T47D (cell line): ENCODE measurements at places on chromosomes 2 and 18.
A peak's percentile ranks its signal among the peaks of the same experiment; 100 is the strongest.

GRCh38 chr2:3557639-3558204, 411 bp downstream of the RNASEH1 start:
- DNase-seq = no peak

DNA sequence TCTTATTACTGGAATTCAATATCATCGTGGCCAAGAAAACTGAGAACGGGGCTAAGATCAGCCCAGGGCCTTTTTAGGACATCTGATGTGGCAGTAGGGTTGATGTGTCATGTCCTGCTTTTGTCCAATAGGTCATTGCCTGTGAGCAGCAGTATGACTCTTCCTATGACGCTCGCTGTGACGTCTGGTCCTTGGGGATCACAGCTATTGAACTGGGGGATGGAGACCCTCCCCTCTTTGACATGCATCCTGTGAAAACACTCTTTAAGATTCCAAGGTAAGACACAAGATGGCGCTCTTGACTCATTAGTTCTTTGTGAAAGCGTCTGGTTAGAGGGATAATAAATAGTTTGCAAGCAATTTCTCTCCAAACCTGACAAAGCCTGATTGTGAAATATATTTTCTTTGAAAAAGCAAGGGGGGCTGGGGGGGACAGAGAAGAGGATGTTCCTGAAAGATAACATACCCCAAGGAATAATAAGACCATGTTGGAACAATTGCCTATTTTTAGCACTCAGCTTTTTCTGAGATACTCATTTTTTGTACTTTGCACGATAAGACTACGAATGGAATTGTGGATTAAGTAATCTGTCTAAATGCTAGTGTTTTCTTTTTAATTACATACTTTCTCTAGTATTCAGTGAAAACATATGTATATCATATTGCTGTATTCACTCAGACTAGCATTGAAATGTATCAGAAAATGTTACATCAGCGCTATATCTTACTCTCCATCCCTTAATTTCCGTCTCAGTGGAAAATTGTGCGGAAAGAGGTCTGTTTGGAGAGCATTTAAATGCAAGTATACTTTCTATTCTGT, 58.1 kb downstream of the MYO3B start:
- DNase-seq = peak; percentile 14

DNA sequence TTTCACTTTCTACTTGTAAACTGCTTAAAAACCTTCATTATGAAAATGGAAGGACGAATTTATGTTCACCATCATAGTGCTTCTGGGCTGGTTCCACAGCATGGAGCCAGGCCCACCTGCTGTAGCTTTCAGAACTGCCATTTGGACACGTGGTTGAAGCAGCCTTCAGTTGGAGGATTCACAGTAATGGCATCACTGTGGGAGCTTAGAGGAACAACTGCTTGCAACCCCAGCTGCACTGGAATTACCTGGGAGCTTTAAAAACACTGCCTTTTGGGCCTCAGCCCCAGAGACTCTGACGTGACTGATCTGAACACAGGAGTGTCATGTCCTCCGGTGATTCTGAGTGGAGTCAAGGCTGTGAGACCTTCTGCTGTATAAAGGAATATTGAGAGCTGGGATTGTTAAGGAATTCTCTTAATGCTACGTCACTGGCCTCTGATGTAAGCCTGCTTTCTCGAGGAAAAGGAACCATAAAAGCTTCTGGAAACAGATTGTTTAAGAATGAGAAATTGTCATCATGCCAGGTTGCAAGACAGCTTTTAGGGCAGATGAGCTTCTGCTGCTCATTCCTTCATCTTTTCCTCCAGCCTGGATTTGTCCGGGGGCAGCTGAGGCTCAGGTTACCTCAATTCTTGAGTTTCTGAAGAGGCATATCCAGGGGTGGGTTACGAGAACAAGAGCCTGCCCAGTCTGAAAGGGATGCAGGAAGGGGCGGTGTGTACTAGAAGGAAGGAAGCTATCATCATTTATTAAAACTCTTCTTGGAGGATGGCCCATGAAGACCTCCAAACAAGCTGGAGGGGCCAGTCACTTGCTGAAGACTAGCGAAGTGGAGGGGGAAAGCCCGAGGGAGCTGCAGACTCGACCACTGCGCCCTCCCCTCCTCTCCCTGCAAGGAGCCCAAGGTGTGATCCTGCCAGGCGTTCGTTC, 1.3 kb upstream of the IL1R1 start:
- DNase-seq = no peak

DNA sequence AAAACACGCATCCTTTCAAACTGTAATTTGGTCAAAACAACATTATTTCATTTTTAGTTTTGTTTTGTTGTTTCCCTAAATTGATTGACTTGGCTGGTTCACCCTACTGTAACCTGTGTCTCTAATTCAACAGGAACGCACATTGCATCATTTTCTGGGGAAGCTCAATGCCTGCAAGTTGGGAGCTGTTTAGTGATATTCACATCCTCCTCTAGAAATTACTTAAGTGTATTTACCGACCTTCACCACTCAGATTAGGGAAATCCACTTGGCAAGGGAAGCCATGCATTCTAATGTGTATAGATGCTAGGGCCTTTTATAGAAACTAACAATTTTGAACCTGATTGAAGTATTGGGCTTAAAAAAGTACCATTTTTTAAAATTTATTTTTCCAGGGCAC, 7.3 kb upstream of the TPO start:
- DNase-seq = no peak

GRCh38 chr2:112583497-112584133, 794 bp upstream of the CHCHD5 start:
- no peak for DNase-seq

- no peak for DNase-seq
Measured at GRCh38 chr2:182366628-182367027, 60.2 kb downstream of the PDE1A start.

GRCh38 chr2:23523373-23524260, 138.6 kb downstream of the KLHL29 start:
- no peak for DNase-seq

- no peak for DNase-seq
Measured at GRCh38 chr2:108536133-108536780, 2.0 kb downstream of the LIMS1 start.

GRCh38 chr2:202566286-202566685, 68.5 kb upstream of the FAM117B start:
- no peak for DNase-seq

DNA sequence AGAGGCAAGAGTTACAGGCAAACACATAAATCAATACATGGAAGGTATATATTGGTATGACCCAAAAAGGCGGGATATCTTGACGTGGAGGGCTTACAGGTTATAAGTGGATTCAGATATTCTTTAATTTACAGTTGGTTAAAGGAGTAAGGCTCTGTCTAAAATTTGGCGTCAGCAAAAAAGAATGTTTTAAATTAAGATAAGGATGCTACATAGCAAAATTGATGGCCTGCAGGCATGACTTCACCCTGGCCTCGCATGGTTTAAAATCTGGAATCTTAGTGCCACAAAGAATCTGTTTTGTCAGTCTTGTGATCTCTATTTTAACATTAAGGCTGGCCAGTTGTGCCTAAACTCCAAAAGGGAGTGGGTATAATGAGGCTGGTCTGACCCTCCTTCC, 58.4 kb upstream of the REL start:
- no peak for DNase-seq

DNA sequence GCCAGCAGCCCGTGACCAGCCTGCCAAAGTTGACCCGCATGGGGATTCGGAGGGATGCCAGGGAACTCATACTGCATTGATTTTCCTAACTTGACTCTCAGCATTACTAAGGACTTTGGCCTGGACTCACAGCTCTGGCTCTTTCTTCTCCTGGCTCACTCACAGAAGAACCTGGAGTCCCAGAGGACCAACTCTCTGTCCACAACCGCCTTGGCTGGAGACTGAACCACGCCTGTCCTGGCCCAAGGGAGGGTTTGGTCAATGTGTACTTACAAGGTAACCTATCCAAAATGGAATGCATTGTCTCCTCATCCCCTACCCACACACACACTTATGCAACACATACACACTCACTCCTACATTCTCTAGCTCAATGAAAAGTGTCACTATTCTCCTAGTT, 135.6 kb upstream of the KLHL29 start:
- DNase-seq = no peak

- DNase-seq = no peak
Measured at GRCh38 chr2:213703406-213704098, 419.3 kb downstream of the SPAG16 start.

GRCh38 chr18:48376934-48377333, 32.2 kb downstream of the ZBTB7C start:
- DNase-seq = no peak

DNA sequence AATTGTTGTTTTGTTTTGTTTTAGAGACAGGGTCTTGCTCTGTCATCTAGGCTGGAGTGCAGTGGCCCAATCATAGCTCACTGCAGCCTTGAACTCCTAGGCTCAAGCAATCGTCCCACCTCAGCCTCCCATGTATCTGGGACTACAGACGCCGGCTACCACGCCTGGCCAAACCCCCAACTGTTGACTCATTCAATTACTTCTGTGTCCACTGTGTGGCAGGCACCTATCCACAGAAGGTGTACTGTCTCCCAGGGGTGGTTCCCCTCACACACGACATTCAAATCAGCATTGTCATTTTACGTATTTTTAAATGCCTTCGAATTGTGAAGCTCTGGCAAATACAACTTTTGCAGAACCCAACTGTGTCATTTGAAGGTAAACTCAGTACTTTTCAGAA, 188.0 kb upstream of the REV1 start:
- no peak for DNase-seq

DNA sequence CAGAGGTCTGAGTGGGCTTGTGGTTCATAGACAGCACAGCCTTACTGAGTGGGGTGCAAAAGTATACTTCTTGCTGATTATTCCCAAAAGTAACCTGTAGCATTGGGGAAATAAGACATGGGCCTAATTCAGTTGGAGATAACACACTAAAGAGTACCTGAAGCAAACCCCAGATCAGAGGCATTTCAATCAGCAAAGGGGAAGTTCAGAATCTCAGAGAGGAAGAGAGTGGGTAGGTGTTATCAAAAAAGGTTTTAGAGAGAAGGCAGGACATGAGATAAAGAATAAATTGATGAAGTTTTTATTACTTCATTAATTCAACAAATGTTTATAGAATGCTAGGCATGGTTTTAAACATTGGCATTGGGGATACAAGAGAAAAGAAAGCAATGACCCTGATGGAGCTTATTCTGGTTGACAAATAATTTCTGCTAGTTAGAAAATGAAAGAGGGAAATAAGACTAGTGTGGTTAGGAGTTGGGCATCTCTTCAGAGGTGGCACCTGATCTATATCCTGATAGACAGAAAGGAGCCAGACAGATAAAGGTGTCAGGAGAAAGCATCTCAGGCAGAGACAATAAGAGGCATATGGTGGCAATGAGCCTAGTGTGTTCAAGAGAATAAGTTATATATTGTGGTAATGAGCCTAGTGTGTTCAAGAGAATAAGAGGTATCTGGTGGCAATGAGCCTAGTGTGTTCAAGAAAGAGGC, 153.8 kb upstream of the SETBP1 start:
- no peak for DNase-seq

DNA sequence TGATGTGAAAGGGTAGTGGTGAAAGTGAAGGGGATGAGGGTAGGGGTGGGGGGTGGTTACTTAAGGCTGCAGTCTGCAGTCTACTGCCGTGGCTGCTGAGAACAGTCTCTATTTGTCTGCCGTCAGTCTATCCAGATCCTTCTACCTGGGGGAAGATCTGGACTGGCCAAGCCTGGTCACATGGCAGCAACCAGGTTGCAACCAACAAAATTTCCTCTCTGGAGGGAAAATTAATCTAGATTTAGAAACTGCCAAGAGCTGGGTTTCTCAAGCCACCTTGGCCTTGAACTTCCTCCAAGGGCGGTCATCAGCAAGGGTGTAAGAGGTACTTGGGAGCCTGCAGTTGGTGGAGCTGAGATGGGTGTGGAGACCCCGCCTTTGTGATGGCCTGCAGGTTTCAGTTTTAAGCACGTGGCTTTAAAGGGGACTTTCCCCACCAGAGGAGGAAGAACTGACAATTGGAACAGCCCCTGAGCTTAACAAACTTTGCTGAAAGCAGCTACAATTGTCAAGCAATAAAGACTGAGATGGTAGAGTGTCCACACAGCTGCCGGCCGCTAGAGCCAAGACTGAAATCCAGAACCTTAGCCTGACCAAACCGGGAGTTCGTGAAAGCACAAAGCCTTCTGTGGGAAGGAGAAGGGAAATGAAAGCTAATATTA, 31.4 kb upstream of the KCMF1 start:
- DNase-seq = no peak

DNA sequence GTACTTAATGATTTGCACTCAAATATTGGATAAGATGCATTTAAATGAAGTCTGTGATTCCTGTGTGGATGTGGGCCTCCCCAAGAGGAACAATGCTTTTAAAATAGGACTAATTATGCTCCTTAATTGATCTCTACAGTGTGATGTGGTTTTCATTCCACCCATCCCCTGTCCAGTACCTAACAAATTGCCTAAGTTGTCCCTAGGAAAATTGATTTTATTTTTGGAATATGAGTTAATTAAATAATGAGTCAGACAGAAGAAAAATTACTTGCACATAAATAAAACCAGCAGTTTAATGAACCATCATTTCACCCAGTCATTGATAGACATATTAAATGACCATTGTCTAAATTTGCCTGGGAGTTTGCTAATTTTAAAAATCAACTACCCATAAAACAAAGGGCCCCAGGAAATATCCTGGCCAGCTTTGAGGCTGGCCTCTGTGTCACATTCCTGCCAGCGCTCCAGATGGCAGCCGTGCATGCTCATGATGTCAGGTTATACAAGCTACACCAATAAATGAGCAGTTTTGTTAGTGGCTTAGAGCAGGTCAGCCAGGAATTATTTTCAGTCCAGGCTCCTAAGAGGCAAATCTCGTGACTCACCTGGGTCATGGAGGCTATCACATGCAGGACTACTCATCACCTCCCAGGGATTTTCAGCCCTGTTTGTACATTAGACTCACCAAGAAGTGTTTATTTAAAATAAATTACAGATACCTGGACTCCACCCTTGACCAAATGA, 31.9 kb downstream of the ABHD3 start:
- DNase-seq = peak; percentile 30

- DNase-seq = no peak
Measured at GRCh38 chr2:172323256-172323655, 104.1 kb upstream of the ITGA6 start.

GRCh38 chr18:78245451-78245850, 734.2 kb upstream of the SALL3 start:
- DNase-seq = no peak

DNA sequence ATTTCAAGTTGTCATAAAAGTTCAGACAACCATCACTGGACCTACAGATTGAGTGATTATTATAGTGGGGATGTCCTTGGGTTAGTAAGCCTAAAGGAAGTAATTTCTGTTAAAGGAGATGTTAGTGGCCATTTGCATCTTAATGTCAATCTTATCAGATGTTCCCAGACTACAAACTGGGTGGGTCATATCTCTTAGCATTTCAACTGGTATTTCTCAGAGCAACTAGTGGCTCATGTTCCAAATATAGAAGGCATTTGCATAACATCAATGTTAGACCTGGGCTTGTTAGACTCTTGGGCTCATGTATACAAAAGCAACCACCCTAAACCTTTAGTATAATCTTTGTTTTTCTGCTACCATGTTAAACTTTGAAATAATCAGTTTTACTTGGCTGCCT, 17.9 kb downstream of the PLEKHA3 start:
- DNase-seq = no peak

DNA sequence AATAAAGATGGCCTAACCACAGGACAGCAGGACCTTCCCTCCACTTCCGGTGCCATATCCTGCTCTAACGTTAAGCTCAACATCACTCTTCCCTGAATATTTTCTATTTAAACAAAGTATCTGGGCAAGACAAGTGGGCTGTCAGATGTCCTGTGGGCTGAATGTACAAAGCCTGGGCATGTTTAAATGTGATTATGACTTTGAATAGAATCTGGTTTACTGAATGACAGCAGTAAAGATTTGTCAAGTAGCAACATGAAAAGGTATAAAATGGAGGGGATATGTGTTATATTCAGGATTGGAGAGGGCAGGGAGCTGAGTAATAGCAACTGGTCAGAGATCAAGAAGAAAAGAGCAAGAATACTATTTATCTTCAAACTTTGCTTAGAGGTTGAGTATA, 540.9 kb downstream of the NRXN1 start:
- no peak for DNase-seq
